CMK (cell line): ENCODE measurements at places on chromosomes 7 and 10.

- DNase-seq, result no peak
These were observed 28.2 kb downstream of the LYZL1 start for GRCh38 chr10:29317027-29317420.

- DNase-seq, result no peak
These were observed 282.1 kb upstream of the BMPER start for GRCh38 chr7:33623267-33623666.

- DNase-seq, result no peak
These were observed 40.6 kb upstream of the NPFFR1 start for GRCh38 chr10:70324339-70324861.

DNA sequence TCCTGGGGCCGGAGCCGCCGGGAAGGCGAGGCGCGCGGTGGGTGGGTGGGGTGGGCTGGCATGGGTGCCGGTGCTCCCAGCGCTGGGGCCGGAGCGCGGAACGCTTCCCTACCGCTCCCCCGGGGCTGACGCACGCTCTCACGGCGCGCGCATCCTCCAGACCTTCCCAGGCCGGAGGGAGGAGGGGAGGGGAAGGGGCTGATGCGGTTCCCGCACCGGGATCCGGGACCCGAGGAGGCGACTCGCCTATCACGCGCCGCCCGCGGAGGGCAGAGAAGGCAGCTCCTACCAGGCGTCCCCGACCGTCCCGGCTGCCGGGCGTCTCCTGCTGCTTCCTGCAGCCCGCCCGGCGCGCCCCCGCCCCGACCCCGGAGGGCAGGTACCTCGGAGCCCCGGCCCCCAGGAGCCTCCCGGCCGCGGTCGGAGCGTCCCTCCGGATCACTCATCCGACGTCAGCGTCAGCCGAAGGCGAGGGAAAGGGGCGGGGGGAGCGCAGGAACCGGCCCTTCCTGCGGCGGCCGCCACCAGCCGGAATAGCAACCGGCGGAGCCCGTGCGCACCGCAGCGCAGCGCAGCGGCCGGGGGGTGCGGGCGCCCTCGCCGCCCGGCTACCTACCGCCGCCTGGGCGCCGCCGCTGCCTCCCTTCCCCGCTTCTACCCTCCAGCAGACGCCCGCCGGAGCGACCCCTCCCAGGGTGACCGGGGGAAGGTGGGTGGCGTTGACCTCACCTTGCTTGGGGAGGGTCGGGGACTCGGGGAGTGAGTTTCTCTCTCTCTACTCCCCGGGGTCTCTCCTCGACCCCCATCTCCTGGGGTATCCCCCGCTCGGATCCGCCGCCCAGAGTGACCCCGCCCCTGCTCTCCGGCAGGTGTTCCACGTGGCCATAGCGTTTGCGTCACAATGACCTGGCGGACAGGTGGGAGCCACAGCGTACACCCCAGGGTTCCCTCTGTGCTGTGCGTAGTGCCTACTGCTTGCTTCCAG is at the start of gene ICA1:
TSS of gene ICA1 (minus strand) at position 457 of the 985 bp plus-strand sequence. CDS start 26,241 bp downstream, outside the sequence.
- DNase-seq, result peak; percentile 27

- DNase-seq, result no peak
These were observed 42.1 kb downstream of the TMEM178B start for GRCh38 chr7:141115965-141116364.

GRCh38 chr10:122147663-122148062 is 123.4 kb upstream of the BTBD16 start:
- DNase-seq, result no peak

DNA sequence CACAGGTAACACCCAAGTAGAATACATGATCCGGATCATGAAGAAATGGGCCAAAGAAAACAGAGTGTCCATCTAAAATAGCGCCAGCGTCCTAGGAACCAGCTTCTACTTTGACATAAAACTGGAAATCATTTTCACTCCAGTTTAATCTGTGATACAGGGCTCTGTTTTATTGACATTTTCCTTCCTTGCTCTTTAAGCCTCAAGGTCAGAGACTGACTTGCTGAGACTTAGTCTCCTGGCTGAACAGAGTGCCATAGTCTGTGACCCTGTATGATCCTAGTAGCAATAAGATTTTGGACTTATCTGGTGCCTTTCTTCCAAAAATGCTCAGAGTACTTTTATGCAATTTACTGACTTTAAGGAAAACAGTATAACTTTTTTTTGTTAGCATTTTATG is 41.7 kb upstream of the UBN2 start:
- DNase-seq, result no peak

DNA sequence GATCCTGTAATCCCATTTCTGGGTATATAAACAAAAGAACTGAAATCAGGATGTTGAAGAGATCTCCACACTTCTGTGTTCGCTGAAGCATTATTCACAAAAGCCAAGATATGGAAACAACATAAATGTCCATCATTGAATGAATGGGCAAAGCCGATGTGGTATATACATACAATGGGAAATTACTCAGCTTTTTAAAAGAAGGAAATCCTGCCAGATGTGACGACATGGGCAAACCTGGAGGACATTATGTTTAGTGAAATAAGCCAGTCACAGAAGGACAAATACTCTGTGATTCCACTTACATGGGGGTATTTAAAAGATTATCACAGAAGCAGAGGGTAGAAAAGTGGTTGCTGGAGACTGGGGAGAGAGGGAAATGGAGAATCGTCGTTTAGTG is 23.9 kb upstream of the FAM107B start:
- no peak for DNase-seq

DNA sequence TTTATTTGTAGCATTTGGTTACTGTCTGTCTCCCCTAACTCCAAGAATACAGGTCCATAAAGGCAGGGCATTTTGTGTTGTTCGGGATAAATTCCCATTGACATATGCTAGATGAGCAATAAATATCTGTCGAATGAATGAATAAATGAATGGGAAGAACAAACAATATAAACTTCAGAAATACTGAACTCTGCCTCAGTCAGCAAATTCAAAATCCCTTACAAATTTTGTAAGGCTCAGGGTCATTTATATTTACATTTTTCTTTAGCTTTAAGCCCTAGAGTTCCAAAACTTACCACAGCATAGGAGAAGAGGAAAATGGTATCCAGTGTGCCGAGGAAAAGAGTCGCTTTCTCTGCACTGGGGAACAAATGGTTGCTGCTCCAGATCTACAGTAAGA is 29.0 kb downstream of the SLC37A3 start:
- no peak for DNase-seq

GRCh38 chr7:3598854-3599253 is 297.8 kb downstream of the SDK1 start:
- no peak for DNase-seq

GRCh38 chr10:70474780-70475179 is 3.8 kb upstream of the PALD1 start:
- DNase-seq, result no peak

DNA sequence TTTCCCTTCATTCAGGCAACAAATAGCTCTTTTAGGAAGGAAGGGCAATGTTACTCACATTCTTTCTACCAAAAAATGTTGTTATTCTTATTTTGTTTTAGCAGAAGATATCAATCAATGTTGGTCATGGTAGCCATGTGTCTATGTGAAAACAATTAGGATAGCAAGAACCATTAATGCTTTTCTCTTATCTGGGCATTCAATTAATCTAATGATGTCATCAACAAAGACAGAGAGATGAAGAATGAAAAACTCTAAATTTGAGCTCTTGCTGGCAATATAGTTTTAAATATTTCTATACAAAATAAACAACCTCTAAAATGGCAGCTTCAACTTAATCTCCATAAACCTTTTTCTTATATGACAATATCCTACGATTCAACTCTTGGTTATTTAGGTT is 353.7 kb upstream of the ANKRD30A start:
- DNase-seq, result no peak

GRCh38 chr10:132534391-132535064 is 3.1 kb upstream of the INPP5A start:
- no peak for DNase-seq

DNA sequence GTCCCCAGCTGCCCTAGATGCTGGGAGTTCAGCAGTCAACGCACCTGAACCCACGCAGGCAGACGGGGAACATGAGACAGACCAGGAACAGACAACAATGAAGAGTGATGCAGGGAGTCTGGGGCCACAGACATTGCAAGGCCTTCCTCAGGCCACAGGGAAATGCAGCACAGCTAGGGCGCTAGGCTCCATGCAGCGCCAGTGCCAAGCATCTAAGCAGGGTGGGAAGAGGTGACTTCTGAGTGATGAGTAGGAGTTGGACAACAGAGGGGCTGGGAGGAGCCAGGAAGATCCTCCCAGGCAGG is 7.7 kb upstream of the RET start:
- DNase-seq, result no peak

- no peak for DNase-seq
These were observed 312.0 kb downstream of the RNLS start for GRCh38 chr10:88270871-88271713.

DNA sequence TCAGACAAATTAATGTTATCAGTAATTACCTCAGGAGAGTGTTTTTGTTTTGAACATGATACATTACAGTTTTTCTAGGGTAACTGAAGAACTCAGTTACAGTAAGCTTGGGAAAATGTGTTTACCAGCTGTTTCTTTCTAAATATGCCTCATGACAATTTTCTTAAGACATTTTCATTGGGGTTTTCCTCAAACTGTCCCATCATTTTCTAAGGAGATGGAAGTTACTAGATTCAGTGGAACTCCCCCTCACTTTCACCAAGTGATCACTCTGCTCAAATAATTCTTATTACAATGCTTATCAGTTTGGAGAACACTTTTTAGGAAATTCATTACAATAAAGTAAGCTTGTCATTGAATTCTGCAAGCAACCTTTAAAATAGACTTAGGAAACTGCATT is 6.4 kb upstream of the SPAG6 start:
- no peak for DNase-seq

- no peak for DNase-seq
These were observed 2.2 kb upstream of the VIM start for GRCh38 chr10:17225808-17226207.

DNA sequence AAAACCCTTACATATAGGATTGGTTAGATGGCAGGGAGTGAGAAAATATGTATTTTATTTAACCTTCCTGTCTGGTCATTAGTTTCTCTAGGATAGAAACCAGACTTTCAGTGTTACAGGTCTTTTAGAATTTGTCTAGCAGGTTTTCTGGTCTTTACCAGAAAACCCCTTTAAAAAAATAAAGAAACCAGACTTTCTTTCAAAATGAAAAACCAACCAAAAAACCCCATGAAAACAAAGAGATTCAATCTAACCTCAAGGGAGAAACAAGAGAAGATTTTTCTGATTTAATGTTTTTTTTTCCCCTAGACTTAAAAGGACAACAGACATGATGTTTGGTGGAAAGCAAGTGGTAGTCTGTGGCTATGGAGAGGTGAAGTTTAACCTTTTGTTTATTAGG is 28.7 kb upstream of the STRIP2 start:
- no peak for DNase-seq

DNA sequence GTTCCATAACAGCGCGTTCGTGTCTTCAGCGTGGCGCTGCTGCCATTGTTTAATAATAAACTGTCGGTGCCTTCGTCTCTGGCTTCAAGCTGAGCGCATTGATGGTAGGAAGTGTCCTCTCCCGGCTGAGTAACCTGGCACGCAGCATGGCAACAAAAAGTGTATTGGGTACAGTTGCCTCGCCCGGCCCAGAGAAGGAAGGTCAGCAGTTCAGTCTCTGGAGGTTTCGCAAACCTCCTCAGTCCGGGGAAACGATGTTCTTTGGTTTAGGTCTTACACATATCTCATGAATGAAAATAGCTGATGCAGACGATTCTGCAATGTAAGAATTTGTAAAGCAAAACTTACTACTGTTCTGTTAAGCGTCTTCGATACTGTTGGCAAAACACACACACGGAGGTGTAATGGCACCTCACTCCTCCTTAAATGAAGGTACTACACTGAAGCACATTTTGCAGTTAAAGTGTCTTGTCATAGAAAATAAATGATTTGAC is 739 bp upstream of the CCDC186 start:
- DNase-seq, result no peak

- DNase-seq, result no peak
These were observed 82.3 kb upstream of the GPR26 start for GRCh38 chr10:123583639-123584418.

DNA sequence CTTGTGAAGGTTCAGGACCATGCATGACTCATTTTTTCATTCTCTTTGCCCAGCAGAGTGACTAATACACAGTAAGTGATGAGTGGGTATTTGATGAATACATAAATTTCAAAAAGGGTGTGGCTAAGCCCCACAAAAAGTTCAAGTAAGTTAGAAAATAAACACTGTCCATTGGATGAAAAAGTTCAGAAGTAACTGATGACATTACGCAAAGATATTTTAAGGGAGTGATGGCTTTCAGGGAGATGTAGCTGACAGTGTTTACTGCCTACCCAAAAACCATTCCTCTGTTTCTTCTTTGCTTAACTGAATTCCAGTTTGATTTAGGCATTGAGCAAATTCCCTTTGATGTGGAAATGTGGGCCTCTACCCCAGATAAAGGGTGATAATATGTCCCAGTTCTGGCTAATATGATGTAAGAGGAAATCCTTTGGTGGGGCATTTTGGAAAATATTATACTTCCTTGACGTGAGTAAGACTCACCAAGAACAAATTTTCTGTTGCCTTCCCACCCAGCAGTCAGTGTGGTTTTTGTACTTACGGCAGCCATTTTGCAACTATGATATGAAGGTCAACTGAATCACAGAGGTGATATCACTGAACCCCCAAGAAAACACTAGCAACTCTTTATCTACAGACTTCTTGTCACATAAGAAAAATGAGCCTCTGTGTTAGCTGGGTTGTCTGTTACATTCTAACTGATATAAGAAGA is 29.0 kb upstream of the EBLN1 start:
- DNase-seq, result no peak

DNA sequence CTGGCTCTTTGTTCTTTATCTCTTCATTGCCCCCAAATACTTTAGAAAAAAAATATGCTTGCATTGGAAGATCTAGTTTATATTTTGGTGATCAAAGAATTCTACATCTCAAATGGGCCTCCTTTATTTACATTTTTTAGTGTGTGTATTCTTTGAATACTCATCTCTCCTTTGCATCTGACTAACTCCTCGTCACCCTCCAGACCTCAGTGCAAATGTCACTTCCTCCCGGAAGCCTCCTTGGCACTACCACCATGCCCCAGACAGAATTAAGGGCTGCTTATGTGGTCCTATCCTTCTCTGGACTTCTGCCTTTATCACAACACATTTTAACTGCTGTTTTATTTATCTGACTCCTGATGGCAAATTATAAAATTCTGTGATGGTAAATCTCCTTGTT is 52.0 kb upstream of the PPP1R3C start:
- no peak for DNase-seq

GRCh38 chr7:102021841-102022618 is 204.6 kb downstream of the CUX1 start:
- no peak for DNase-seq

- DNase-seq, result no peak
These were observed 31.8 kb downstream of the PCLO start for GRCh38 chr7:83130623-83131545.
